Left hindlimb (tissue), 1 donor: ENCODE measurements at places on chromosomes 2 and 18.

GRCh38 chr2:83874712-83875430 lies 584.2 kb downstream of the SUCLG1 start:
- DNase-seq, result no peak

GRCh38 chr2:19955544-19956422 lies 34.1 kb downstream of the WDR35 start:
- no peak for DNase-seq

- DNase-seq, result no peak
Observed at GRCh38 chr2:1249897-1250687, 163.2 kb upstream of the TPO start.

DNA sequence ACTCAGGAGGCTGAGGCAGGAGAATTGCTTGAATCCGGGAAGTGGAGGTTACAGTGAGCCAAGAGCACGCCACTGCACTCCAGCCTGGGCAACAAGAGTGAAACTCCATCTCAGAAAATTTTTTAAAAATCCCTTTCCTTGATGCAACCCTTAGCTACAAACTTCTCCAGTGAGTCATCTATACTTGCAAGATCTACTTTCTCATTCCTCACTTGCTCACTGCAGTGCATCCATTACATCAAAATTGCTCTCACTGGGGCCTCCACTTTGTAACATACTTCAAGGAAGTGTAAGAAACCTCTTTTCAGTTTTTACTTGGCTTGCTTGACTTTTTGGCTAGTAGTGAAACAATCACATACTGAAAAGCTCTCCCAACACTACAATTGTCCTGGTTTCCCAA lies 65.3 kb downstream of the REEP1 start:
- no peak for DNase-seq

- peak; percentile 64 for DNase-seq
Observed at GRCh38 chr2:43453179-43454170, 142.4 kb downstream of the THADA start.

DNA sequence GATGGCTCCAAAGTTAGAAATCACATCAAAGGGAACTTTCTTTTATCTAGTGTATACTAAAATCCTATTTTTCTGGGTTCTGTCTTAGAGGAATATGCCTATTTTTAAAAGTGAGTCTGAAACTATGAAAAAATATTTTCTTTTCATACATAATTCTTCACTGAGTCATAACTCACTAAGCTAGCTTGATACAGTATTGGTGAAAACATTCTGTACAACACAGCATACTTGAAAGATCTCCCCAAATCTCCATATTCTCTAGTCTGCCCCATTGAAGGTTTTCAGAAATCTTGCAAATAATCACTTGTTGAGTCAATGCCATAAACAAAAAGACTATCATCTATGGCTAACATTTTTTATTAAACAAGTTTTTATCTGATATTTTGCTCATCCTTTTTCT lies 44.5 kb downstream of the COL3A1 start:
- DNase-seq, result no peak

GRCh38 chr2:165440367-165440766 lies 29.1 kb upstream of the CSRNP3 start:
- peak; percentile 75 for DNase-seq

DNA sequence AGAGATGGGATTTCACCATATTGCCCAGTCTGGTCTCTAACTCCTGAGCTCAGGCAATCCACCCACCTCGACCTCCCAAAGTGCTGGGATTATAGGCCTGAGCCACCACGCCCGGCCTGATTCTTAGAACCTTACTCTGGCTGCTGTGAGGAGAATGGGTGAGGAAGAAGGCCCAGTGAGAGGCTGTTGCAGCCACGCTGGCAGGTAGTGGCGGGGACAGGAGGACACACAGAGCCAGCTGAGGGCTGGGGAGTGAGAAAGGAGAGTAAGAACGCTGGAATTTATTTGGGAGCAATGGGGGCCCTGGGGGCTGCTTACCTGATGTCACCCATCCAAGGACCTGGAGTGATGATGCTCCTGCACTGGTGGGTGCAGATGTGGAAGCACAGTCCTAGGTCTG lies 153.8 kb upstream of the SIX3 start:
- no peak for DNase-seq

- DNase-seq, result no peak
Observed at GRCh38 chr18:28357766-28358401, 181.0 kb upstream of the CDH2 start.
